ENCODE measurements at places on chromosomes 2 and 18. TPM values are rescaled to one million over a fixed set of nuclear protein-coding genes. Genes with fewer than 3 reads are reported as not detected.

Gene HOXD9
- total RNA-seq, result not detected

Gene PLEK
- total RNA-seq, result 333 TPM

Gene SP140L
- total RNA-seq, result 58.4 TPM

Gene RAB31
- 9.9 TPM for total RNA-seq

Gene MROH2A
- not detected for total RNA-seq

Gene RMDN2
- total RNA-seq, result 8.4 TPM

Gene LYG1
- 4.1 TPM for total RNA-seq

Gene SNED1
- 2.5 TPM for total RNA-seq

Gene C1GALT1C1L
- not detected for total RNA-seq

Gene LRRC30
- not detected for total RNA-seq

Gene RIT2
- not detected for total RNA-seq

Gene AGAP1
- total RNA-seq, result 56.4 TPM

Gene CFAP65
- not detected for total RNA-seq

Gene AQP12B
- total RNA-seq, result not detected

Gene TSPYL6
- not detected for total RNA-seq

Gene C2orf66
- total RNA-seq, result not detected

Gene CABYR
- not detected for total RNA-seq

Gene NMUR1
- 80.2 TPM for total RNA-seq

Gene KATNAL2
- 0.45 TPM for total RNA-seq

Gene ZC3H6
- total RNA-seq, result 13.1 TPM

Gene HOXD10
- total RNA-seq, result not detected

Gene CENPA
- total RNA-seq, result 0.38 TPM

Gene C1D
- 30.3 TPM for total RNA-seq

Gene KANSL3
- total RNA-seq, result 83.5 TPM

Gene GKN2
- total RNA-seq, result not detected

Gene AAMP
- total RNA-seq, result 52.5 TPM

Gene AQP12A
- total RNA-seq, result not detected

Gene FHOD3
- not detected for total RNA-seq

Gene SLC35F6
- 30.4 TPM for total RNA-seq

Gene SCN2A
- not detected for total RNA-seq

Gene CDH2
- 0.26 TPM for total RNA-seq

Gene ATP8B1
- total RNA-seq, result not detected

Gene PSMA8
- total RNA-seq, result not detected

Gene TUBA4B
- not detected for total RNA-seq

Gene ACVR1
- total RNA-seq, result 6.9 TPM

Gene SDC1
- 0.63 TPM for total RNA-seq

Gene SIGLEC15
- total RNA-seq, result not detected
